Activated CD4-positive, alpha-beta T cell treated with anti-CD3 and anti-CD28 coated beads, Interleukin-2, amount 50 U/mL, for 48 hours (primary cell): ENCODE measurements at places on chromosomes 2 and 18.

GRCh38 chr2:3117650-3118216, 259.9 kb downstream of the EIPR1 start:
- no peak for DNase-seq

GRCh38 chr2:65835975-65836549, 403.7 kb upstream of the SPRED2 start:
- no peak for DNase-seq

DNA sequence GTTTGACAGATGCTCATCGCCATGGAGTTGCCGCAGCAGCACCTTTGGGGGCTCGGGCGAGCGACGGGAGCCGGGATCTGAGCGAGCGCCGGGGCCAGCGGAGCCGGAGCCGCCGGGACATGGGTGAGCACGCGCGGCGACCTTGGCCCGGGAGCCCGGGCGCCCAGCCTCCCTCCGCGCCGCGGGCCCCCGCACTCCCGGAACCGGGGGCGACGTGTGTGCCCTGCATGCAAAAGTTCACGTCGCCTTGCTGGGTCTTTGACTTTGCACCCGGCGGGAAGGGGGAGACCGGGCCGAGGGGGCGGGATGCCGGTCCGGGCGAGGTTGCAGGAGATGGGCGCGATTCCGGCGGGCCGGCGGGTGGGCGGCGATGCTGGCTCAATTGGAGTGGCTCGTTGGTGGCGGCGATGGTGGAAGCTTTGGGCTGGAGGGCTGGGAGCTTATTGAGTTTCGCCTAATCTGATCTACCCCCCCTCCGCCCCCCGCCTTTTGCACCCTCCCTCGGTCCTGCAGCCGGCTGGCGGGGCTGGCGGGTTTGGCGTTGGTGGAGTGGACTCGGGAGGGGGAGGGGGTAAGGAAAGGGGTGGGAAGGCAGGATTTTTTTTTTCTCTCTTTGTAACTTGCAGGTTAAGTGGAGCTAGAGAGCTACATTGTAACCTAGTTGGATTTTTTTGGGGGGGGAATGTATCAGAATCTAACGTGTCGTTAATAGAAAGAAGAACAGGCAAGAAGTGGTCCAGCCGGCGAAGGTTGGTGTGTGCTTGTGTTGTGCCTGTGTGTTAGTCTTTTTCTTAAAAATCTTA, at the start of gene SETBP1:
Gene SETBP1 (plus strand): TSS at position 616 of the 803 bp plus-strand sequence. CDS start 20,459 bp downstream, outside the sequence.
- peak; percentile 47 for DNase-seq

DNA sequence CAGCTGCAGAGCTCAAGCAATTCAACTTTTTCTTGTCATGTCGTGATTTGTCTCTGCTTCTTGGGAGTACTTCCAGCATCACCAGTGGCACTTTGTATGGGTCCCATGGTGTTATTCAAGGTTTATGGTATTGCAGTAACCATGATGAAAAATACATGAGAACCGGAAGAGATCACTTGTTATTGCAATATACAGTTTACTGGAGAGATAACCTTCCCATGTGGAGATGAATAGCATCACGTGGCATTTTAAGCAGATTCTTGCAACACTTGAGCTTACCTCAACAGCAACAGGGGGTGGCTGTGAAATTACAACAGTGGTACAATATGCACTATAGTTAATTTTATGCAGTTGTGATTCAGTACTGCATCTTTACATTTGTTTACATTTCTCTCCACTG, 97.4 kb downstream of the APOB start:
- no peak for DNase-seq

DNA sequence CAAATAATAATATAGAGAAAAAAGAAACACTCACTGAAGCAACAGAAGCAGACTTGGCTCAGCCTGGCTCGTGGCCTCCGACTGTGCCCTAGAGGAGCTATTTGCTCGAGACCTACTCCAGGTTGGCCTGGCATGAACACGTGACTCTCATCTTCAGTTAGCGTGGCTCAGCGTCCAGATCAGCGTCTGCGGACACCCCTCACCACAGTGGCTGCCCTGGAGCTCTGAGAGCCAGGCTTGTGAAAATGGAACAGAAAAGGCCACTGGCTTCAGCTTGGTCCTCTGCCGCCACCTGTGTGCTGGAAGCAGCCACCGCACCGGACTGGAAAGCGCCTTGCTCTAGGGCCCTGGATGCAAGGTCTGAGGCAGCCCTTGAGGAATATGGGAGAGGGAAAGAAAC, 1184.0 kb upstream of the GYPC start:
- DNase-seq: no peak

DNA sequence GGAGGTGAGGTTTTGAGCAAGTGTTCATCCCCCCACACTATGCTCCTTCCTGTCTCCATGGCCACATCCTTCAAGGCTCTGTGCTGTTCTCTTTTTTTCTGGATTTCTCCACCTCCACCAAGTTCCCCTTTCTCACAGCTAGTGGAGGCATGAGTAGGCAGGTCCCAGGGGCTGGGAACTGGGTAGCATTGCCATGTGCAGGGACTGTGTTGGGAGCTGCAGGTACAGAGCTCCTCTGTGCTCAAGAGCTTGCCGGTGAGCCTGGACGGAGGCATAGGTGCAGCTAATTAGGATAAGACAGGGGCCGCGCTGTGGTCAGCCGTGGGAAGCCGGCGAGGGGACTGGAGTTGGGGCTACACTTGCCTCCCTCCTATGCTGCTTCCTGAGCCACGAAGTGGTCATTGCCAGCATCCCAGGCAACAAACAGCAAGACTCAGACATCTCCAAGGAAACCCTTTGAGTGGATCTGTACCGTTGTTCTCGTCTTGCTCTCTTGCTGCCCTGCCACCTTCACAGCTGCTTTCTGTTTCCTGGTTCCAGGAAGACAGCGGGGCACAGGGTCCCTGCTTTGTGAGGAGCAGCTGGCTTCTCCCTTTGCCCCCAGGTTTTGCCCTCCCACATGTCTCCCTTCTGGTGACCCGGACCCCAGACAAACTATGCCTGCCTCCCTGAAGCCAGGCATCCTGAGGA, 36.9 kb downstream of the ATOH8 start:
- DNase-seq: no peak

GRCh38 chr18:23238651-23239349, 103.5 kb downstream of the CABLES1 start:
- no peak for DNase-seq

GRCh38 chr2:176648700-176649297, 379.6 kb downstream of the MTX2 start:
- DNase-seq: no peak

GRCh38 chr2:232898592-232899543, 28.8 kb downstream of the SNORC start:
- DNase-seq: no peak

DNA sequence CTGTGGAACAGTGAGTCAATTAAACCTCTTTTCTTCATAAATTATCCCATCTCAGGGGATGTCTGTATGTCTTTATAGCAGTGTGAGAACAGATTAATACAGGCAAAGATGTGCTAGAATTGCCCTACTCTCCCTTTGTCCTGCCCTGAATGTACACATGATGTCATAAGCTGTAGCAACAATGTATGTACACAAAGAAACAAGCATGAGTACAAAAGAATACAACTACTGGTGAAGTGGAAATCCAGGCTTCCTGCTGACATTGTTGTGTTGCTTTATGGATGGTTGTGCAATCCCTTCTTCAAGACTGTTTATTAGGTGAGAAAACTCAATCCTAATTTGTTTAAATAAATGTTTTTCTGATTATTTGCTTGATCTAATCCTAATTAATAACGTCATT, 446.6 kb downstream of the DSC3 start:
- DNase-seq: no peak

DNA sequence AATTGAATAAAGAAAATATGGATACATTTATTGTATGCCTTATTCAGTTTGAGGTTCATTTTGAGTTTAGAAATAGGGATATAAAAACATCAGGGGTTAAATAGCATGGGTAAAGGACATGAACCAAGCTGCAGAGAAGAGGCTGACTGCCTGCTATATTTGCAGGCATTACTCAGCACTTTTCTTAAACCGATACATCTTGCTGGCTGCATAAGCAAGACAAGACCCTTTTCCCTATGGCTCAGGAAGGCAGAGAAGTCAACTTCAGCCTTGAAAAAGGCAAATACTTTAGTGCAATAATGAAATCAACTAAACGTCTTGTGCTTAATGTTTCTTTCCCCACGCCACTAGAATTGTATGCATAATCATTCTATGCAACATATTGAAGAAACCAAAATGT, 36.4 kb downstream of the SCN1A start:
- no peak for DNase-seq

- DNase-seq: no peak
Measured at GRCh38 chr2:105376789-105377240, 22.0 kb downstream of the FHL2 start.

DNA sequence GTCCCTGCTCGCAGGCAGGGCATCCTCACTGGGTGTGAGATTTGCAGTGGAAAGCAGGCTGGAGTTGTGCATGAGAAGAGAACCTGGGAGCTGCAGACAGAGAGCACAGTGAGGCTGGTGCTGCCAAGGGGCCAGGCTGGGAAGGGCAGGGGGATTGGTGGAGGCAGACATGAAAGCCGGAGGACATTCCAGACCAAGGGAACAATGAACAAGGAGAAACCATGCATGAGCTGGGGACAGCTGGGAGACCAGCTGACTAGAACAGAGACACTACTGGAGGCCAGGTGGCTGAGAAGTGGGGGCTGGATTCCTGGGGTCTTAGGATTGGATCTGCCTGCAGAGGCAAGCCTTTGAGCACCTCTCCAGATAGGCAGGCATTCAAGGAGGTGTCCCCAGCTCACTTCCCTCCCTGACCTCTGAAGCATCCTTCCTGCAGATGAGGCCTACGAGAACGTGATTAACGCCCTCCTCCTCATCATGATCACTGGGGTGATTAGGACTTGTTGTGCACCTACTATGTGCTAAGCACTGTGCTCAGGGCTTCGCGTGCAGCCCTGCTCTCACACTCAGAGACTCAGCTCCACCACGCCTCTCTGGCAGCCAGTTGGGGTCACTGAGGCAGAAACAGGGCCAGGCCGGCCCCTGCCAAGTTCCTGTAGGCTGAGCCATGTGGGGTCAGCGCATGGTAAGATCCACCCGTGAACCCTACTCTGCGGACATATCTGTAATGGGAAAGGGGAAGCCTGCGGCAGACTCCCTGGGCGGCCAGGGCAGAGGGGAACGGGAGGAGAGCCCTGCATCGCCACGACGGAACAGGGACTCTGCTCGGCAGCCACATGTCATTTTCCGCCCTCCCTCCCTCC, 74.8 kb upstream of the SLC66A3 start:
- no peak for DNase-seq

DNA sequence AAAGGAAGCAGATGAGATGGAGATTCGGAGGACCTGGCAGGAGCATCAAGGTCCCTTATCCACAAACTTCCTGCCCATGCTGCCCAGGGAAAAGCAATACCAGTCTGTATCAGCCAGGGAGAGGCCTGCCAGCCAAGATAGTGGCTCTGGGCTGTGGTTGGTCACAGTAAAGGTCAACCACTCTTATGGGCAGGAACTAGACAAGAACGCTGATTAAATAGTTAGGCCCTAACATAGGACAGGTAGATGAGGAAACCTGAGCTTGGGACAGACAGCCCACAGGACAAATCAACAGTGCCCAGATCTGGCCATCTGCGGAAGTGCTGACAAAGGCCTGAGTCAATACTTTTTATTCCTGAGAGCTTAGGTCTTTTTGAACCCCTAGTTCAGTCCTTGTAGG, 10.7 kb downstream of the PSTPIP2 start:
- DNase-seq: no peak

GRCh38 chr18:48827291-48828193, 123.2 kb downstream of the SMAD7 start:
- no peak for DNase-seq

GRCh38 chr2:25529034-25529433, 144.3 kb downstream of the DTNB start:
- no peak for DNase-seq

GRCh38 chr2:167860082-167860481, 387.3 kb downstream of the STK39 start:
- DNase-seq: no peak

DNA sequence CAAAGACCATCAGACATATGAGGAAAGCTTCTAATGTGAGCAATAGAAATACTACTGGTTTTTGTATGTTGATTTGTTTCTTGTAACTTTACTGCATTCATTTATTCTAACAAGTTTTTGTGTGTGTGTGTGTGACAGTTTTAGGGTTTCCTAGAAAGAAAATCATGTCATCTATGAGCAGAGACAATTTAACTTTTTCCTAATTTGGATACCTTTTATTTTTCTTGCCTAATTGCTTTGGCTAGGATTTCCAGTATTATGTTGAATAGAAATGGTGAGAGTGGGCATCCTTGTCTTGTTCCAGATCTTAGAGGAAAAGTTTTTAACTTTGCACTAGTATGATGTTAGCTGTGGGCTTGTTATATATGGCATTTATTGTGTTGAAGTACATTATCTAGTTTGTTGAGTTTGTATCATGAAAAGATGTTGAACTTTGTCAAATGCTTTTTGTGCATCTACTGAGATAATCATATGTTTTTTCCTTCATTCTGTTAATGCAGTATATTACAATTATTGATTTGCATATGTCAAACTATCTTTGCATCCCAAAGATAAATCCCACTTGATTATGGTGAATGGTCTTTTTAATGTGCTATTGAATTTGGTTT, 117.3 kb upstream of the CDC42EP3 start:
- no peak for DNase-seq

GRCh38 chr2:168608796-168609195, 152.7 kb downstream of the CERS6 start:
- DNase-seq: no peak

DNA sequence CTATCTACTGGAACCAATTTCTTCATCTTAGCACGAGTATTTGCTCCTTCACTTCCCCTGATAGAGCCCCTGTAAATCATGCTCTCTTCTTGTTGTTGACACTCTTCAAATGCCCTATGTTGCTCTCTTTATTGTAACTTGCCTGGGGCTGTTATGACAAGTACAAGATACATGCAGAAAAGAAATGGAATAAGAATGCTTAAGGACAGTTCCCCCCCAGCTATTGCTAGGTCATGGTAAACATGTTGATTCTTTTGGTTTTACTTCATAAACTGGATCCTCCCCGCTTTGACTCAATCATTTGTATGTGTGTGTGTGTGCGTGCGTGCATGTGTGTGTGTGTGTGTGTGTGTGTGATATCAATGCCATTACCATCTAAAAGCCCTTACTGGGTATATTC, 368.5 kb upstream of the CNTNAP5 start:
- no peak for DNase-seq
